Activated CD4-positive, alpha-beta memory T cell treated with anti-CD3 and anti-CD28 coated beads for 36 hours (primary cell): ENCODE measurements at places on chromosomes 12 and 14. TPM values are rescaled to one million over a fixed set of nuclear protein-coding genes. Genes with fewer than 3 reads are reported as not detected.

- peaks cover 58% of the 10 kb centered on the region for H3K4me1 ChIP-seq
- H3K36me3 ChIP-seq, result peaks cover 4% of the 10 kb centered on the region
- peak overlapping the region; percentile 79 for H3K4me3 ChIP-seq
- H3K27me3 ChIP-seq, result no peaks in the 10 kb centered on the region
These were observed 205.0 kb upstream of the FOXN3 start for GRCh38 chr14:89621791-89622638.

DNA sequence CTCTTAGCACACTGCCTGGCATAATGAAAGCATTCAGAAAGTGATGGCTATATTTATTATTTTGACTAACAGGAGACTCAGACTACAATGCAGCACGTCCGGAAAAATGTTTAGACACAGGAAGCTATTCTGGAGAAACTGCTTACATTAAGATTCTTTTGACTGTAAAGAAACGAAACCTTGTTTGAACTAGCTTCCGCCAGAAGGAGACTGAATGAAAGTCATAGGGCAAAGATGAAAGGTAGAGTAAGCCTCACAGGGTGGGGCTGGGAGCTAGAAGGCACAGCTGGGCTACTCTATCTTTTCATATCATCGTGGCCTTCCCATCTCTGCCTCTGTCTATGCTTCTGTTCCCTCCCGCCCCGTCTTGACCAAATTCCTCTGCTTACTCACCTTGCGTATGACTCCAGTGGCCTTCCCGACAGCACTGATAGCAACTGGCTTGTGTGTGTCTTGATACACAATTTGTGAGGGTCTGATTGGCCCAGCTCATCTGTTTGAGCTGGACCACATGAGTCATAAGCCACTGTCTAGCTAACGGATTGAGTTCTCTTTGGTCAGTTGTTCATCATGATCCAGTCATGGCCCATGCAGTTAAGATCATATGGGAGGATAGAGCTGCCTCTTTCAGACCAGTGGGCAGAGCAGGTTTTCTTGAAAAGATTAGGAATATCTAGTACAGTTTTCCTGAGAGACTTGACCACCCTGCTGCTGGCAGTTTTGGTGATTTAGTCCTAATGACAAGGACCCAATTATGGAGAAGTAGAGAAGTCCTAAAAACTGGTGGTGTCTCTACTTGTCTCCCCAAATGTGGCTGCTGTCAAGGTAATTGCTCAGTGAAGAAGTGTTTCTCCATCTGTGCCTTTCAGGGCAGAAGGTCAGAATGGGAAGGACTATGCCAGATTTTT lies 151.5 kb upstream of the SLC38A2 start:
- H3K36me3 ChIP-seq, result no peaks in the 10 kb centered on the region
- H3K4me3 ChIP-seq, result peak overlapping the region; percentile 65
- no peaks in the 10 kb centered on the region for H3K27me3 ChIP-seq
- H3K27ac ChIP-seq, result peak overlapping the region; percentile 90

DNA sequence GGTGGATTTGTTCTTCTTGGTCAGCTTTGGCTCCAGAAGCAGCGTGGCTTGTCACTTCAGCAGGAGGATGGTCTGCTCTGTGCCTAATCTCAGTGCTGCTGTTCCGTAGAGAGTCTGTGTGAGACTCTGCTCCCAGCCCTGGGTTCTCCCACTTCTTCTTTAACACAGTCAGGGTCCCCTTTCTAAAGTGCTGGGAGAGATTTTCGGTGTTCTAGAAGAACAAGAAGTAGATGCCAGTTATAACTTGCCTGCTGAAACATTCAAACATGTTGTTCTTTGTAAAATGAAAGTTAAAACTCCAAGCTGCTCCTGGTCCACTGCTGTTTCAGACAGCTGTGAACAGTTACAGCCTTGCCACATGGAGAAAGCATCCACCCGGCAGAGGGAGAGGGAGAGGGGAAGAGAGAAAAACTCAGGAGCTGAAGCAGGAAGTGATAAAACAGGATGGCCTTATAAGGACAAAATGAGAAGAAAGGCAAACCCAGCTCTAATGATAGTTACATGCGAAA lies 55.2 kb upstream of the CERS5 start:
- peaks cover 36% of the 10 kb centered on the region for H3K4me1 ChIP-seq
- H3K27me3 ChIP-seq, result no peaks in the 10 kb centered on the region
- no peak overlapping the region for H3K27ac ChIP-seq
- H3K36me3 ChIP-seq, result peaks cover 23% of the 10 kb centered on the region
- no peak overlapping the region for H3K4me3 ChIP-seq

- no peak overlapping the region for H3K27ac ChIP-seq
- peaks cover 18% of the 10 kb centered on the region for H3K27me3 ChIP-seq
- no peaks in the 10 kb centered on the region for H3K36me3 ChIP-seq
- no peaks in the 10 kb centered on the region for H3K4me1 ChIP-seq
- no peak for DNase-seq
- no peak overlapping the region for H3K4me3 ChIP-seq
These were observed 57.7 kb downstream of the GALNT9 start for GRCh38 chr12:132271755-132272092.

DNA sequence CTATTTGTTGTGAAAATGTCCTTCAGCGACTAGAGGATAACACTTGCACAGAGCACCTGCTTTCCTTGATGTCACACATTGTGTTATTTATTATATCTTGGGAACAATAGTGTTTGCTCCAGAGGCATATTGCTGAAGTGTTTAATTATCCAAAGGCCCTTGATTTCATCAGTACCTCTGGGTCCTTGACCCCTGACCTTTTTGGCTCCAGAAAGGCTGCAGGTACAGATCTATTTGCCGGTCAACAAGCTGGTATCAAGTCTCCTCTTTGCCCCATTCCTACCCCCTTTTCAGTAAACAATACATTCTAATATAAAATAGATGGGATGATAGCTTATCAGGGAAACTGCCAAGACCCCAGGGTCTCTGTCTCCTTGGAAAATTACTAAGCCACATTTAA lies 206.8 kb downstream of the DACT1 start:
- no peaks in the 10 kb centered on the region for H3K4me1 ChIP-seq
- DNase-seq, result no peak
- no peak overlapping the region for H3K4me3 ChIP-seq
- no peaks in the 10 kb centered on the region for H3K36me3 ChIP-seq
- H3K27ac ChIP-seq, result no peak overlapping the region

DNA sequence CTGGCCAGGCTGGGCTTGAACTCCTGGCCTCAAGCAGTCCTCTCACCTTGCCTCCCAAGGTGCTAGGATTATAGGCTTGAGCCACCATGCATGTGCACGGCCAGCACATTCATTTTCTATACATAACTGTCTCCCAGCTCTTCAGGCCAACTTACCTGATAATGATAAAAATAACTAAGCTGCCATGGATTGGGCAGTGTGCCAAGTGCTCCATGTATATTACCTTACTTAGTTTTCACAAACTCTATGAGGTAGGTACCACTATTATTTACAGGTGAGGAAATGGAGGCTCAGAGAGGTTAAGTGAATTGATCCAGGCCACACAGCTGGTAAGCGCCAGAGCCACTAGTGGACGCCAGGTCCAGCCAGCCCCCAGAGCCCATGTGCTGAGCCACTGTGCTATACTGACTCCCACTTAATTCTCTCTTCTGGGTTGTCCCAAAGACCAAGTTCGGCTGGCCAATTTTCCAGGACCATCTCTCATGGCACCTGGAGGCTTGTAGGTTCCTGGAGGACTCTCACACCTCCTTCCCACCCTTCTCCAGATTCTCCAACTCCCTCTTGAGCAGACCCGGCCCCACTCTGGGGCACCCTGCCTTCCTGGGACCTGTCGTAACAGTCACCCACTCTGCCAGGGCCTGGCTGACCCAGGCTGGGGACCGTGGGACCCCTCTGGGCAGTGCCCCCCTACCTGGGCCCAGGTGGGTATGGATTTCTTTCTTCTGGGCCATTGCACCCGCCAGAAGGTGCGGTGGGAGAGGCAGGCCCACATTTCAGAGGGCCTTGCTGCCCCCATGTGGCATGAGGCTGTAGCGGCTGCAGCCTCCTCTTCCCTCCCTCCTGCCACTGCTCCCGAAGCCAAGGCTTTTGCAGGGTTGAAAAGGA lies 30.2 kb upstream of the CIPC start:
- H3K27ac ChIP-seq, result no peak overlapping the region
- H3K4me1 ChIP-seq, result no peaks in the 10 kb centered on the region
- H3K36me3 ChIP-seq, result no peaks in the 10 kb centered on the region
- H3K4me3 ChIP-seq, result no peak overlapping the region
- H3K27me3 ChIP-seq, result no peaks in the 10 kb centered on the region

ART4 gene
- not detected for total RNA-seq

TROAP gene
- total RNA-seq, result 57.7 TPM

TMEM121 gene
- 10.2 TPM for total RNA-seq
